Neural progenitor cell (in vitro differentiated cells): ENCODE measurements at places on chromosomes 5 and 9. TPM values are rescaled to one million over a fixed set of nuclear protein-coding genes. Genes with fewer than 3 reads are reported as not detected.

The MZB1 gene
- 0.53 TPM in 1 of 2 replicates, not detected in the other for total RNA-seq

The ECSCR gene
- total RNA-seq, result not detected in 2 replicates

The PRUNE2 gene
- 18.4 and 28.2 TPM in 2 replicates for total RNA-seq

The ACOT12 gene
- 1.2 TPM in 1 of 2 replicates, not detected in the other for total RNA-seq

The IER5L gene
- total RNA-seq, result 12.2 and 32.7 TPM in 2 replicates

The C5orf52 gene
- total RNA-seq, result not detected in 2 replicates
